ENCODE measurements at places on chromosomes 7 and 10.

DNA sequence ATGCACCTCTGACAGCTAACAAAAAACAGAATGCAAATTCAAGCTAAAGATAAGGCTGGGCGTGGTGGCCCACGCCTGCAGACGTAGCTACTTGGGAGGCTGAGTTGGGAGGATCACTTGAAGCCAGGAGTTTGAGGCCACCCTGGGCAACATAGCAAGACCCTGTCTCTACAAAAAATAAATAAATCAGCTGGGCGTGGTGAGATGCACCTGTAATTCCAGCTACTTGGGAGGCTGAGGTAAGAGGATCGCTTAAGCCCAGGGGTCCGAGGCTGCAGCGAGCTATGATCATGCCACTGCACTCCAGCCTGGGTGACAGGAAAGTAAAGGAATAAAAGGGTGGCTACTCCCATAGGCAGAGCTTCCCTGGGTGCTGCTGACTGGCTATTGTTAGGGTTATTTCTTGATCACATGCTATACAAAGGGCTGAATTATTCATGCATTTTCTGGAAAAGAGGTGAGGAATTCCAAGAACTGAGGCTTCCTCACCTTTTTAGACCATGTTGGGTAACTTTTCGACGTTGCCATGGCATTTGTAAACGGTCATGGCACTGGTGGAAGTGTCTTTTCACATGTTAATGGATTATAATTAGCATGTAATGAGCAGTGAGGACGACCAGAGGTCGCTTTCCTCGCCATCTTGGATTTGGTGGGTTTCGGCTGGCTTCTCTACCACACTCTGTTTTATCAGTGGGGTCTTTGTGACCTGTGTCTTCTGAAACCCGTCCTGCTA lies 6.9 kb upstream of the PSMG3 start:
- DNase-seq, result no peak

DNA sequence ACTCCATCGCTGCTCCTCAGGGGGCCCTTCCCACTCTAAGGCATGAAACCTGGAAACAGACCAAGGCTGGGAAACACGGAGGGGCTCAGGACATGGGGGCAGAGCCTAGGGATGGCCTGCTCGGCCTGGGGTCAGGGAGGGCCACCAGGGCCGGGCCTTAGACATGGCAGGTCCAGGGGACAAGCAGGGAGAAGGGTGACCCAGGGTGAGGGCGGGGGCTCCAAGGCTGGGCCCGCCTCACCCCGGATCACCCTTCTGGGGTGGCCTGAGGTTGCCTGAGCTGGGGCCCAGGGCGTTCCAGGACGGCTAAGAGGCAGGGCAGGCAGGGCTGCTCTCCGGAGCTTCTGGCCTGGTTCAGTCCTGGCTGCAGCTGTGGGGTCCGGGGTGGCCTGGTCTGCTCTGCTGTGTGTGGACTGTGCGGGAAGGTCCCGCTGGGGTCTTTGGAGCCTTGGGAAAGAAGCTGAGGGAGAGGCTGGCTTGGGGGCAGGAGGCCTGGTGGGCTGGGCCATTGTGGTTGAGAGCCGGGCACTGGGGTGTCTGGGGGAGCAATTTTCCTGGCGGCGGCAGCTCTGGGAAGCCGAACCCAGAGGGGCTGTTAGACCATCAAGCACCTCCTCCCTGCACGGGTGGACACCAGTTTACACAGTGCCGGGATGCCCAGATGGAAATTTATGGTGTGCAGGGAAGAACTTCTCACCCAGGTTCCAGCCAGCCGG lies 52.2 kb downstream of the UNCX start:
- no peak for DNase-seq

- DNase-seq, result no peak
Measured at GRCh38 chr10:98076086-98076485, 45.7 kb upstream of the CRTAC1 start.

DNA sequence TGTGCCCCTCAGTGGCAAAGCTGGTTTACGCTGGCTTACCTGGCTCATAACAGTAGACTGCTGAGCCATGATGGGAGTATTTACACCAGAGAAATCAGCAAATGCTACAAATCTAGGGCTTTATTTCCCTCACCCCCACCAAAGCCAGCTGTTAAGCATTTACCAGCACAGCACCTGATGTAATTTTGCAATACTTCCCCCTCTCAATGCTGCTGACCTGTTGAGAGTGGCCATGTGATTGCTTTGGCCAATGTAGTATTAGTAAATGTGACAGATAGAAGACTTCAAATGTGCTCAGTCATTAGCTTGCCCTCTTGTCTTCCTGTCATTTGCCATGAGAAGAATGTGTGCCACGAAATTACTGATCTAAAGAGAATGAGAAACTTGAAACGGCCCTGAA lies 46.6 kb downstream of the HERPUD2 start:
- DNase-seq, result no peak

- DNase-seq, result no peak
Measured at GRCh38 chr10:110141871-110142635, 65.4 kb upstream of the MXI1 start.

DNA sequence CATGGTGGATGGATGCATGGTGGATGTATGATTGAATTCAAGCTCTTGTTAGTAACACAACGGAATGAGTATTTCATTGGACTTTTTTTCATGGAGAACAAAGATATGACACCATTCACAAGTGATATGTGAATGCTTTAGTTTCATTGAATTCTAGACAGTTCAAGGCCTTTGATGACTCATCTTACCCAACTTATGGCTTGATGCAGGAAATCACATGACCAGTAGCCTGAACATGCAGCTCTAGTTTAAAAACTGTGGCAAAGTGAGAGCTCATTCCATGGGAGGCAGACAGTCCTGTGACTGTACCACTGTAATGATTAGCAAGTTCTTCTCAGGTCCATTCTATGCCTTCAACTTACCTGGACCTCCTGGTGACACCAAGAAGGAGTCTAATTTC lies 1239.3 kb downstream of the TYW1 start:
- no peak for DNase-seq

DNA sequence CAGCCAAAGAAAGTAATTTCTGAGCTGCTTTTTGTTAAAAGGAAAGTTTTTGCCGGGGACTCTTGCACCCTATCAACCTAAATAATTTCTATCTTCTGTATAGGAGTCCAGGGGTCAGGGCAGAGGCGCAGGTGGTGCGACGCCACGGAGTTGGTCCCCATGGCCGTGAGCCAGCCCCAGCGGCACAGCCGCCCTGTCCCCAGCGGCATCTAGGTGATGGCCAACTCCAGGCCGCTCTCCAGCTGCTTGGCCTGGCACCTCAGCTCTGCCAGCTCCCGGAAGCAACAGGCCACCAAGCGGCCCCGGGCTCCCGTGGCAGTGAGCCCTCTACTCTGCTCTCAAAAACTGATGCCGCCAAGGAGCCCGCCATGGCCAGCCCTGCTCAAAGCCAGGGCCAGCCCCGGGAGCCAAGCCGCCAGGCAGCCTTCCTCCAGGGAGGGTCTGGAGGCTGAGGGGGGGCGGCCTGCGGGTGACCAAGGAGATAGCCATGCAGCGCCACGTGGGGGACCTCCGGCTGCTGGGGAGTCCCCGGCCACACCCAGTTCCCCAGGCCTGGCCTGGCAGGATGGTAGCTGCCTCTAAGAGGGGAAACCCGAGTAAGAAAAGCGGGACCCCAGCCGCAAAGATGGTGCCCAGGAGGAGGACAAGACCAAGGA lies 22.8 kb upstream of the LANCL2 start:
- DNase-seq, result no peak

DNA sequence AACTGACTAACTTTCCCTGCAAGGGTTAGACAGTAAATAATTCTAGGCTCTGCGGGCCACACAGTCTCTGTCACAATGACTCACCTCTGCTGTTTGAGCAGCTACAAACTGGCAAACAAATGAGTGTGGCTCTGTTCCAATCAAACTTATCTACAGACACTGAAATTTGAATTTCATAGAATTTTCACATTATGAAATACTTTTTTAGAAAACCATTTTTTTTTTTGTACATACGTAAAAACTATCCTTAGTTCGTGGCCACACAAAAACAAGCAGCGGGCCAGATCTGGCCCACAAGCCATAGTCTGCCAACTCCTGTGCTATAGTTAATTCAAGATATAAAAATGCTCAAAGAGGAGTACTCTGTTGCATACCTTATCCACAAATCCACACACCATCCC lies 32.6 kb downstream of the PIP4K2A start:
- no peak for DNase-seq

DNA sequence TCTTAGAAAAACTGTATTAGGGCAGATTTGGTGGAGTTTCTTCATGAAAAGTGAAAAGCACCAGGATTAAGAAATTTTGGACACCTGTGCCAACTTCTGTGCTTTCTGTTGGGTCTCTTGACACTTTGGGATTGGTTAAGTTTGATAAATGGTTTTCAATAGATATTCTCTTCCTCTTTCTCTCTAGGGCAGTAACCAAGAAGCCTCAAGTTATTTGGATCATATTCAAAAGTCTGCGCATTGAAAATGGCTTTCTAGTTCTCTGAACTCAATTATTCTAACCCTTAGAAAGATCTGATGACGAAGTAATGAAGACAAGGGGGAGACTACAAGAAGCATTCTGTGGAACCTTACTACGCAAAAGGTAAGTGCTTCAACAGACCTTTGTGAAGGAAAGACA lies 144.0 kb upstream of the CCDC6 start:
- no peak for DNase-seq

DNA sequence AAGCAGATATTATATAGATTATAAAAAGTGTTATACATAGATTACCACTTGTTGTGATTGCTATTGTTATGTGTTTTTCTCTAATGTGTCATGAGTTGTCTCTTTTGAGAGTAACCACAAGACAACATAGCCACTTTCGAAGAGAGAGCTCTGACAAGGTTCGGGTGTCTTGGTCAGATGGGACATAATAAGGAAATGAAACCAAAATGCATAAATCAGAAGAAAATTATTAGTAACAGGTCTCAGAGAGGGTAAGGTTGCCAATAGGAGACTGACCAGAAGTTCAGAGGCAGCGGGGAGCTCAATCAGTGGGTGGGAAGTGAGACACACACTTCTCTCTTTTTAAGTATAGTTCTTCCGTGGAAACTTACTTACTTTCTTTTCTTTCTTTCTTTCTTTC lies 639.2 kb upstream of the POT1 start:
- DNase-seq, result no peak

GRCh38 chr10:120423431-120424197 lies 33.4 kb upstream of the PLPP4 start:
- DNase-seq, result no peak

GRCh38 chr7:85587785-85588184 lies 400.9 kb upstream of the SEMA3D start:
- DNase-seq, result no peak

- DNase-seq, result no peak
Measured at GRCh38 chr7:67489881-67490280, 493.2 kb downstream of the TYW1 start.

GRCh38 chr10:86367152-86367951 lies 757 bp upstream of the GRID1 start:
- DNase-seq, result no peak

GRCh38 chr10:71217266-71218045 lies 5.1 kb downstream of the UNC5B start:
- DNase-seq, result no peak

DNA sequence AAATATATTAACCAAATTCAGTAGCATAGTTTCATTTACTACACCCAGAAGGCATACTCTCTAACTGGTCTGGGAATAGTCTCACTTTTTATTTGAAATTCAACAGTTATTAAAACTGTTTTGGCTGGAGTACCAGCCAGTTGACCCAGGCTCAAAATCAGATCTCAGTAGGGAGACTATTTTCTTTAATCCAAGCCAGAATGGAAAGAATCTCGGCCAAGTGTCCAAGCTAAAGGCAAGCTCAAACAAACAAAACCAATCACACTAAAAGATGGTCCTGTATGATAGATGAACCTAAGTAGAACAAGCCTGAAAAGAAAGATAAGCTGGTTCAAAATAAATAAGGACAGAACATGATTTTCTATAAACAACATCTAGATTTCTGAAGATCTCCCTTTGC lies 259.6 kb upstream of the POM121L12 start:
- no peak for DNase-seq

DNA sequence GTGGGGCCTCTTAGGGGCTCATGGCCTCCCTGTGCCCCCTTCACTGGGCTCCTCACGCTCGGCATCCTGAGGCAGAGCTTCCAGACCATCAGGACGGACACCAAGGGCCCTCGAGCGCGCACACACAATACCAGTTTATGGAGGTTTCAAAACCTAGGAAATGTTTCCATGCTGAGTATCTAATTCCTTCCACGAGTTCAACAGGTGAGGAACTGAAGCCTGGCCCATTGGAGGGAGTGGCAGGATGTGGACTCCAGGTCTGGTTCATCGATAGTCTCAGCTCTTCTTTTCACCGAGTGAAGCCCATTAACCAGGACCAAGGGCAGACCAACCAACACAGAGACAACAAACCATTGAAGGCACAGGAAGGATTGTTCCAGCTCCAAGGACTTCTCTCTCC lies 336.7 kb upstream of the SHH start:
- no peak for DNase-seq

DNA sequence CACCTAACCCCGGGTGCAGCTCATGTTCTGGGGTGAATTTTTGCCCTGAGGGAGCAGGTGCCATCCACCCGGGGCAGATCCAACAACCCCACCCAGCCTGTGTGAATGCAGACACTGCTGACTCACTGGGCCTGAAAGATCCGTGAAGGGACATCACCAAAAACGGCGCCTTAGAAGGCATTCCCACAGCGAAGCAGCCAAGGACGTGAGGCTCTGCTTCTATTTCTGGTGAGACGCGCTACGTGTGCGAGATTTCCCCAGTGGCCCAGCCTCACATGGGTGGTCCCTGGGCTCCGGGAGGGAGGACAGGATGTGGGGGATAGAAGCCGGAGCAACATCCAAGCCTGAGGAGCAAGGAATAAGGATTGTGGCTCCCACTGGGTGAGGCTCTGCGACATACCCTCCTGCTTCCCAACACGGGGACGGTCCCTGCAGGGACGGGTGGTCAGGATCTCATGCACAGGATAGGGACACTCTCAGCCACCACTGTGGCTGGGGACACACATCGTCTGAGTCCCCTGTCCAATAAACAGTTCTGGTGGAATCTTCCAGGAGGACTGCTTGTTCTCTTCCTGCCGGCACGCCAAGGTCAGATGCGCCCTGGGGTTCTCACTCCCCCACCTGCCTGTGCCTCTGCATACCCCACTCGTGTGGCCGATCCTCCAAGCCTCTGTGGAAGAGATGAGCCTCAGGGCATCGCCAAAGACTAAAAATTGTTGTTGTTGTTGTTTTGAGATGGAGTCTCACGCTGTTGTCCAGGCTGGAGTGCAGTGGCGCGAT lies 70.2 kb downstream of the ZRANB1 start:
- DNase-seq, result no peak

GRCh38 chr10:123229927-123230630 lies 75.9 kb downstream of the BUB3 start:
- DNase-seq, result no peak

GRCh38 chr10:51108406-51108805 lies 34.1 kb downstream of the PRKG1 start:
- no peak for DNase-seq

DNA sequence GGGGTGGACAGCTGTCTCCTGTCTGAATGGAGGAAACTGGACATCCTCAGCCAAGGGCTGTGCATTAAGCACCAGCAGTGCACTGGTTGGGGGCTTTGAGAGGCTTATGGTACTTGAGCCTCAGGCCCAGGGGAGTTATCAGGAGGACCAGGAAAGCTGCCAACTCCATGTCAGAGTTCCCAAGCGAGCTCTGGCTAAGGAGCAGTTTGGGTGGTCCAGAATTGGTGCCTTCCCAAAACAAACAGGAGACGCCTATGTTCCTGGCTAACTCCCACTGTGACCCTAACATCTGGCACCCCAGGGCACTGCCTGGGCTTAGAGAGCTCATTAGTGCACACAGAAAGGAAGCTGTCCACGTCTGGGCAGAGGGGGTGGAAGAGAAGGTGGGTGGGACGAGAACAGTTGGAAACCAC lies 408.6 kb upstream of the NPVF start:
- DNase-seq, result no peak

- DNase-seq, result no peak
Measured at GRCh38 chr10:115903845-115904244, 369.2 kb downstream of the GFRA1 start.
